ENCODE measurements at places on chromosomes 3 and 15.

DNA sequence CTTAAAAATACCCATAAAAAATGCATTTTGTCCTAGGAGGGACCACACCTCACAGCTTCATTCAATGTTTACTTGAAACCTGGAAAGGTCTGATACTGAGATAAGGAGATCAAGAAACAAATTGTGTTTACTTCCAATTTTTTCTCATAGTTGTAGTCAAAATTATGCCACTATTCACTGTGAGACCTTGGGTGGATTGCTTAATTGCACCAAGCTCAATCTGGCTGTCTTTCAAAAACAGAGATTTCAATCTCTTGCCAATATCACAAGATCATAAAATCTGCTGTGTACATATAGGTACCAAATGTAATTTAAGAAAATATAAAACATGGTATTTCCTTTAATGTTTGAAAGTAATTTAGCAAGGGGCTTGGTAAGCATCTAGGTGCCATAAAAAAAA is 186.4 kb upstream of the THBS1 start:
- DNase-seq: no peak

- no peak for DNase-seq
Measured at GRCh38 chr15:68183616-68184315, 21.4 kb downstream of the CALML4 start.

GRCh38 chr3:61690016-61690415 is 128.6 kb downstream of the PTPRG start:
- no peak for DNase-seq

- DNase-seq: no peak
Measured at GRCh38 chr3:141125351-141125750, 74.2 kb downstream of the SPSB4 start.

Measured in RPMI8226 (cell line).